K562 (cell line): ENCODE measurements at places on chromosomes 4 and X.

- DNase-seq, result no peak
Observed at GRCh38 chr4:8727546-8728510, 135.3 kb downstream of the CPZ start.

GRCh38 chr4:183130328-183131155, 31.5 kb downstream of the WWC2 start:
- DNase-seq, result no peak

- no peak for DNase-seq
Observed at GRCh38 chrX:115936008-115936407, 234.5 kb upstream of the AGTR2 start.

DNA sequence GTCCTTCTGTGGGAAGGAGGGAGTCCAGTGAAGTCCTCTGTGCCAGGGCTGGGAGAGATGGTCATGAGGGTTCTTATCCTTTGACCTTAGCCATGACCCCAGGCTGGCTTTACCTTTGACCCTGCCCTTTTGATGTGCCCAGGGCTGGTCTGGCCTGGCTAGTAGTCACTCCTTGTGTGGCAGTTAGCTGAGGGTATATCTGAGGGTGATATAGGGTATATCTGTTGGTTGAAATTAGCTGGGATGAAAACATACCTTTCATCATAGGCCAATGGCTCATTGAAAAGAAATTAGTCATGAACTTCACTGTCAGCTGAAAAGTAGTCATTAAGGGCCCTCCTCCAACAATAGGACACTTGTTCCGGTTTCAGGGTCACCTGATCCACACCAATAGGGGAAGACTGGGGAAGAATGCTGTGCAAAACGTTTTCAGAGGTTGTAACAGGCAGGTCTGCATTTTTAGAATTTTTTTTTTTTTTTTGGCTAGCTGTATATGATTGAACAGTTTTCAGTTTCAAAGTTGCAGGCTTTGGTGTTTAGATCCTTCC, 74.6 kb upstream of the STOX2 start:
- no peak for DNase-seq

DNA sequence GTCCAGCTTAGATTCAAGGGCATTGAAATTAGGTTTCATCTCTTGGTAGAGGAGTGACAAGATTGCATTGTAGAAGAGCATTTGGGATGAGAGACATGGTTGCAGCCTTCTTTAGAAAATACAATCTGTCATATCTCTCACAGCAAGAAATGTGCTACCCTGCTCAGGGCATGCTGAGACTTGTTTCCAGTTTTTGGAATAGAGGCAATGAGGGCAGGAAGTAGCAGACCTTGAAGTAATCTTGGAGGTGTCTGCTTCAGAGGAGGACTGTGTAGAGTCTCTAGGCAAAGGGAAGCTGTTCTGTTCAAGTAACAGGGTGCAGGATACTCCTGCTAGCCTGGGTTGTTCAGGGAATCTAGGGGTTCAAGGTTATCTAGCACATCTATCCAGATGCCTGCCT, 116.1 kb upstream of the ZNF827 start:
- no peak for DNase-seq

DNA sequence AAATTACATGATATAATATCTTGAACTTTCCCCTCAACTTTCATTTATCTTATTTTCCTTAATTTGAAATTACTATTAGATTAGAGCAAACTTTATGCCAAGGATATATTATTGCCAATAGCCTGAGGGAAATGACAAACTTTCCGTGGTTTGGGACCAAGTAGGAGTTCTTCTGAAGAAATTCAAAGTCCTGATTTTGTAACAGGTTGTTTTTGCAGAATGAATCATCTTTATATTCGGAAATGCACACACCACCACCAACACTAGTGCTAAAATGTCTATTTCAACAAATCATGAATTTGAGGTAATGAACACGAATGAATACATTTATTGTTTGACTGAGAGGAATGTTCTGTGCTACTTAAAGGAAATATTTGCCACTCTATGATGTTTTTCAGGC, 226.7 kb downstream of the GRIA2 start:
- DNase-seq, result no peak

GRCh38 chrX:115399306-115399705, 109.8 kb downstream of the LUZP4 start:
- DNase-seq, result no peak

DNA sequence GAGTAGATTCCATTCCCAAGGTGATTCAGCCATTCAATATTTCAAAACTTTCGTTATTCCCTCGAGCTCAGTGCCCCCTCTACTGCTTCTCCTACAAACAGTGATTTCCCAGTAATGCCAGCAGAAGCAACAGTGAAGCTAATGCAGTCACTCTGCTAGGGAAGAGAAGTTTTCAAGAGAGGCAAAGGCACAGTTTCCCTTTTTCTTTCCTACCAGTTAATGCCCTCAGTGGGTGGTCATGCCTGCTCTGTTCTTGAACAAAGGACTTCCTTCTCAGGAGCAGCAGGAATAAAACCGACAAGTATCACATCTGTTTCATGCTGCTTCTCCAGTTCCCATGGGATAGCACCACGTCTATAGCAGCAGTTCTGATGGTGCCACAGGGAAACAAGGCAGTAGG, 317.2 kb downstream of the TENM3 start:
- DNase-seq, result no peak

- DNase-seq, result no peak
Observed at GRCh38 chr4:115126491-115126890, 13.1 kb upstream of the NDST4 start.

DNA sequence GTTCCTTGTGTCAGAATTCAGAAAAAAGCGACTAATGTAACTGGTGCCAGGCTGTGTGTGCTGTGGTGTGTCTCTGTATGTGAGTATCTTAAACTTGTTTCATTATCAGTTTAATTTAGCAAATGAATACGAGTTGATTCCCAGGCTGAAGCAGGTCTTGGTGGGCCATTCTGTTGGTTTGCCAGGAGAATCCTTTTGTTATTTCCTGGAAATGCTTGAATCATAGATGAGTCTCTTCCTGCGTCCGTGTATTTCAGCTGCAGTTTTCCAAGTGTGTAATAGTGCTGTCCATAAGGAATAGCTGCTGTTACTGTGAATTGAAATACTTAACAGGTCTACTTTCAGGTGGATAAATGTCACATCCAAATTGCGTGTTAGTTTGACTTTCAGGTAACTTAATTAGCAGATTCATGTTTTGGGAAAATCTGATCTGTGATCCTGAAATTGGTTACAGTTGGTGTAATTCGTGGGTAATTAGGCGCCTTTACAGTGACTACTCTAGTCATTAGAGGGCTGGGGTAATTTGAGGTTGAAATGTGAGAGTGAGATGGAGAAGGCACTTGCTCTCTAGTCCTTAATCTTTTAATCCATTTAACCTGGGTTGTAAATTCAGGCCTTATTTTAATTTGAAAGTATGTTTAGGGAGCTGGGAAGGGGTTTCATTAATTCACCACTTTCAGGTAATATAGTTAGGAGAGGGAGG, 23.8 kb downstream of the TMEM131L start:
- no peak for DNase-seq

GRCh38 chr4:181661923-181662322, 581.3 kb upstream of the TENM3 start:
- no peak for DNase-seq

GRCh38 chr4:17546678-17547077, 30.3 kb upstream of the LAP3 start:
- DNase-seq, result no peak

DNA sequence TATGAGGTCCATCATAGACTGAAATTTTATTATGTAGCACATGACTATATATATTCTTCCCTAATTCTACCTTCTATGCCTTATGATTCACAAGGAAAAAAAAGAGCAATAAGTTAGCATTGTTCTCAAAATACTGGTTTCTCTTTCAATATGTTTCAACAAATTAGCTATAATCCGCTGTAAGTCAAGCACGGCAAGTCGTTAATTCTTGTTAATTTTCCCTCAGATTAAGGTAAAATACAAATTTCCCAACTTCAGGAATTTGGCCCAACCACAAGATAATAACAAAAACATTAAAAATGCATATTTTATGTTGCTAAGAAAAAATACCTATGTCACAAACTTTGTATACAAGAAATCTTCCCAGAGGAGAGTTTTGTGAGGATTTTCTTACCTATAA, 296.5 kb upstream of the GALNTL6 start:
- no peak for DNase-seq

DNA sequence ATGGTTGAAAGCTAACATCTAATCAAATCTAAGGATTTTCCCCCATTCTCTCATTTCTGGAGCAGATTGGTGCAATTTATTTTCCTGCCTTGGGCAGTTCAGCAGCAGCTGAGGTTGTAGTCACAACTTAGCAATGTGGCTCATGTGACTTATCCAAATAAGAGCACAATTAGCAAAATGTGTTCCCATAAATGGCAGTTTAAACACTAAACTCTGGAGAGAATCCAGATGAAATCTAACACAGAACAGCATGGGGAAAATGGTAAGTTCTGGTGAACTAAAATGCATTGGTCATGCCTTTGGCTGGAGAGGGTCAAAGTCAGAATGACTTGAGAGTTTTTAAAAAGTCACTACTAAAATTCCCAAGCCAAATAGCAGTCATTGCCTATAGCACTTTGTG, 422.6 kb upstream of the DIPK2B start:
- DNase-seq, result no peak

DNA sequence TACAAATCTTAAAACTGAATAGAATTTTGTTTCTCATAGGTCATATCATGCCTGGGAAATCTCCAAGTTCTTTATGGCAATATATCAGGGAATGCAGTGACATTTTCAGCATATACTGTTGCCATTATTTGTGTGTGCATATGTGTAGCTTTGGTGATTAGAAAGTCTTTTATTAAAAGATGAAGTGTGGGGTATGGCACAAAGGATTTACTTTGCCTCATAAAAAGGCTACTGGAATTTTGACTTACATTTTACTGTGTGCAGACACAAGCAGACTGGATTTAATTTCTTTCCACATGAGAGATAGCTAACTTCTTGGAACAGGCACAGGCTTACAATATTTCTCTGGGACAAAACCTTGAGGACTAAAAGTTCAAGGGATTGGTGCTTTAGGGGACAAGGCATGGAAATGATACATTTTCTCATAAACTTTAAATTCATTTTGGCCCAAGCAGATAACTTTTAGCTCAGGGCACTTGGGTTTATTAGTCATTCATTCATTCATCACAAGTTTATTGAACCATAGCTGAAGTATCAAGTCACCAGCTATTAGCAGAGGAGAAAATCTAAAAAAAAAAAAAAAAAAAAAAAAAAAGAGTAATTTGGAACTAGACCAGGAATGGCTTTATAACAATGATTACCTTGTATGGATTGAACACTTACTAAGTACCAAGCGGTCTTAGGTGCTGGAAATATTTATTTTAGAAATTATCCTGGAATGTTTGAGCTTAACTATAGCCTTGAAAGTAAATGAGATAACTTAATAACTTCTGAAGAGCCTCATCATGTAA, 191.5 kb downstream of the SLIT2 start:
- no peak for DNase-seq

- no peak for DNase-seq
Observed at GRCh38 chrX:97026406-97026805, 142.7 kb downstream of the RPA4 start.

- DNase-seq, result no peak
Observed at GRCh38 chr4:111187108-111187507, 564.2 kb upstream of the PITX2 start.

- no peak for DNase-seq
Observed at GRCh38 chr4:107592519-107592918, 127.5 kb downstream of the PAPSS1 start.
